ENCODE measurements at places on chromosomes 3 and 15. TPM values are rescaled to one million over a fixed set of nuclear protein-coding genes. Genes with fewer than 3 reads are reported as not detected.

GRCh38 chr3:100089812-100090668 is 24.3 kb downstream of the FILIP1L start:
- no peaks in the 10 kb centered on the region for H3K36me3 ChIP-seq
- no peak overlapping the region for H3K4me3 ChIP-seq
- DNase-seq: no peak
- H3K27me3 ChIP-seq: no peaks in the 10 kb centered on the region
- H3K4me1 ChIP-seq: no peaks in the 10 kb centered on the region

DNA sequence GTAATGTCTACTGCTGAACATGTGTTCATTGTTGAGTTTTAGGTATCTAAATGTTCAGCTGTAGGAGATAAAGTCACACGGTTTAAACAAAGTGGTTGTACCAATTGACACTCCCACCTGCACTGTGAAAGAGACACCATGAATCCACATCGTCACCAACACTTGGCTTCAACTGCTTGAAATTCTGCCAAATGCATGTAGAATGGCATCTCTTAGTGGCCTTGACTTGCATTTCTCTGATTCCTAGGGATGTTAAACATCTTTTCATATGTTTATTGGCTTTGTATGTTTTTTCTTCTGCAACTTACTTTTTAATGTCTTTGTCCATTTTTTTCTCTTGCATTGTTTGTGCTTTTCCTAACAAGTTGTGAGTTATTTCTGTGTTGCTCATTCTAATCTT is 43.4 kb downstream of the RPLP1 start:
- no peak overlapping the region for H3K4me3 ChIP-seq
- peaks cover 3% of the 10 kb centered on the region for H3K4me1 ChIP-seq
- DNase-seq: no peak
- no peaks in the 10 kb centered on the region for H3K27me3 ChIP-seq

- H3K27me3 ChIP-seq: no peaks in the 10 kb centered on the region
- no peak overlapping the region for H3K4me3 ChIP-seq
- H3K27ac ChIP-seq: no peak overlapping the region
Measured at GRCh38 chr3:10081871-10082270, 26.2 kb downstream of the FANCD2OS start.

DNA sequence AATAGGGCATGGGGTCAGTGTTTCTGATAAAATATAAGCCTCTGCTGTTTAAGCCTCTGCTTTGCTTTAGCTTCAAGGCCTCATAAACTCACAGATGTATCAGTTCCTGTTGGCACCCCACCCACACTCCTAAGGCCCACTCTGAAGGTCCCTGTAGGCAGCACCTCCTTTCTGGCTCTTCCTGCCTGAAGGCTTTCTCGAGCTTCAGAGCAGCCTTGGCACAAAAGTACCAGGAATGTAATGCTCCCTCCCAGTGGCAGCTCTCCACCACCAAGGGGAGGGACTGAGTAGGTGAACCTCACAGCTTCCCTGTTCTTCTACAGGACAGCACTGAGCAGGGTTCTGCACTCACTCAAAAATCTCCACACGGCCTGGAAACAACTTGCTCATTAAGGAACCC is 102.2 kb downstream of the ABHD5 start:
- no peaks in the 10 kb centered on the region for H3K4me1 ChIP-seq
- H3K36me3 ChIP-seq: no peaks in the 10 kb centered on the region
- no peaks in the 10 kb centered on the region for H3K27me3 ChIP-seq
- DNase-seq: no peak

DNA sequence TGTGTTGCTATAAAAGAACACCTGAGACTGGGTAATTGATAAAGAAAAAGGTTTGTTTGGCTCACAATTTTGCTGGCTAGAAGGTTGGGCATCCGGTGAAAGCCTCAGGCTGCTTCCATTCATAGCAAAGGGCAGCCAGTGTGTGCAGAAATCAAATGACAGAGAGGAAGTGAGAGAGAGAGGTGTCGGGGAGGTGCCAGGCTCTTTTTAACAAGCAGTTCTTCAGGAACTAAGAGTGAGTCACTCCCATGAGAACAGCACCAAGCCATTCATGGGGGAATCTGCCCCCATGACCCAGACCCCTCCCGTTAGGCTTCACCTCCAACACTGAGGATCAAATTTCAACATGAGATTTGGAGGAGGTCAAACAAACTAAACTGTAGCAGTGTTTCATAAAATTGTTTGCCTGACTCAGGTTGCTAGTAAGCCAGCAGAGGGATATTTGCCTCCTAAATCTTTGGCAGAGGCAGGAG is 4.5 kb upstream of the PARP15 start:
- no peak overlapping the region for H3K4me3 ChIP-seq
- H3K36me3 ChIP-seq: peaks cover 63% of the 10 kb centered on the region
- H3K27ac ChIP-seq: peak overlapping the region; percentile 51
- DNase-seq: no peak
- H3K27me3 ChIP-seq: no peaks in the 10 kb centered on the region
- peaks cover 8% of the 10 kb centered on the region for H3K4me1 ChIP-seq

DNA sequence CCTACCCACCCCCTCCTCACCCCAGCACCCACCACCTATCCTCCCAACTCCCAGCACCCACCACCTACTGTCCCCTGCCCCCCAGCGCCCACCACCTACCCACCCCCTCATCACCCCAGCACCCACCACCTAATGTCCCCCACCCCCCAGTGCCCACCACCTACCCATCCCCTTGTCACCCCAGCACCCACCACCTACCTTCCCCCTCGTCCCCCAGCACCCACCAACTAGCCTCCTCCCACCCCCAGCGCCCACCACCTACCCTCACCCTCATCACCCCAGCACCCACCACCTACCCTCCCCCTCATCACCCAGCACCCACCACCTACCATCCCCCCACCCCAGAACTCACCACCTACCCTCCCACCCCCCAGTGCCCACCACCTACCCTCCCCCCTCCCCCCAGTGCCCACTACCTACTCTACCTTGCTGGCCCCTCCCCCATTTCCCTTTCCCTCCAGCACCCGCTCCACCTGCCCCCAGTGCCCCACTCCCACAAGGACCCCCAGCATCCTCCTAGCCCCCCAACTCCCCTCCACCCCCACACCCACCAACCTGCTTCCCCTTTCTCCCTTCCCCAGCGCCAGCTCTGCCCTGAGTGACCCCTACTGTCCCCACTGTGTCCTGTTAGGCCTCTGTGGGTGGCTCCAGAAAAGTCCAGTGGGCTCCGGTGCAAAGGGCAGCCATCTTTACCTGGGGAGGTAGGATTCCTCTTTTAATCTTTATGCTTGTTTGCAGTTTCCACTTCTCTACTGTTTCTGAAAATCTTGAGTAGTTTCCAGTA is 1.2 kb downstream of the UROC1 start:
- no peaks in the 10 kb centered on the region for H3K36me3 ChIP-seq
- no peak overlapping the region for H3K27ac ChIP-seq
- DNase-seq: no peak

- no peak for DNase-seq
- no peaks in the 10 kb centered on the region for H3K27me3 ChIP-seq
- H3K27ac ChIP-seq: no peak overlapping the region
- H3K4me1 ChIP-seq: no peaks in the 10 kb centered on the region
- no peaks in the 10 kb centered on the region for H3K36me3 ChIP-seq
Measured at GRCh38 chr3:5258526-5258925, 71.0 kb downstream of the EDEM1 start.

GRCh38 chr15:91461377-91461776 is 361.3 kb downstream of the SV2B start:
- H3K4me1 ChIP-seq: no peaks in the 10 kb centered on the region
- no peaks in the 10 kb centered on the region for H3K36me3 ChIP-seq
- DNase-seq: no peak
- H3K27ac ChIP-seq: no peak overlapping the region
- no peaks in the 10 kb centered on the region for H3K27me3 ChIP-seq

DNA sequence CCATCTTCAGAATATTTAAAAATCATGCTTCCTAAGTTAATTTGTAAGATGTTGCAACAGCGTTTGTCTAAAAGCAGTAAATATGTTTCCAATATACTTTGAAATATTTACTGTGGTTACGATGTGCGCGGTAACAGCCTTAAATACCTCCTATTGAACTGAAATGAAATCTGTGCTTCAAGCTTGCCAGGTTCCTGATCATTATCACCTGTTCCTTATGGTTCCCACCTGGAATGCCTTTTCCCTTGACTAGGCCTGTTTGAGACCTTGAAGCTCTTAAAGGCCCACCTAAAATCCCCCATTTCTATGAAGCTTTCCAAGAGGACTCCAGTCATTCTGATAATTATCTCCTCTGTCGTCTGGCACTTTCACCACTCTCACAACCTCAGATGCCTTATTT is 146.7 kb downstream of the NAALADL2 start:
- no peak overlapping the region for H3K27ac ChIP-seq
- H3K27me3 ChIP-seq: no peaks in the 10 kb centered on the region
- H3K36me3 ChIP-seq: no peaks in the 10 kb centered on the region
- no peak overlapping the region for H3K4me3 ChIP-seq
- H3K4me1 ChIP-seq: no peaks in the 10 kb centered on the region

DNA sequence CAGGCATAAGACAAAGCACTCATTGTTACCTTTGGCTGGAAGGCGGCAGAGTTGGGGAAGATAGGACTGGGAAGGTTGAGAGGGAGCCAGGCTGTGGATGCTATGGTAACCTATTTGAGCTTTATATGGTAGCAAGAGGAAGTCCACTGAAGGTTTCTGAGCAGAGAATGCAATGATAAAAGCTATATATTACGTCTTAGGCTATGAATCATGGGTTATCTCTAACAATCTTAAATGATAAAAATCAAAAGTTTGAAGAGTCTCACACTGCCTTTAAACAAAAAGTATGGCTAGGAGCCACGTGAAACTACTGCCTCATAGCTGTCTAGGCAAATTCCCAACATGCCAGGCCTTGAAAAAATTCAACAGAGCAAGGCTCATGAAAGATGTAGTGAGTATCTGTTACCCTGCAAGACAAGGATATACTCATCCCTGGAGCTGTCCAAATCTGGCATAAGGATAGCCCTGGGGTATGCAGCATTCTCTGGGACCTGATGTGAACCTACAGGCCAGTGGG is 4.1 kb downstream of the P3H2 start:
- H3K36me3 ChIP-seq: no peaks in the 10 kb centered on the region
- H3K27ac ChIP-seq: no peak overlapping the region
- DNase-seq: no peak
- no peaks in the 10 kb centered on the region for H3K27me3 ChIP-seq

DNA sequence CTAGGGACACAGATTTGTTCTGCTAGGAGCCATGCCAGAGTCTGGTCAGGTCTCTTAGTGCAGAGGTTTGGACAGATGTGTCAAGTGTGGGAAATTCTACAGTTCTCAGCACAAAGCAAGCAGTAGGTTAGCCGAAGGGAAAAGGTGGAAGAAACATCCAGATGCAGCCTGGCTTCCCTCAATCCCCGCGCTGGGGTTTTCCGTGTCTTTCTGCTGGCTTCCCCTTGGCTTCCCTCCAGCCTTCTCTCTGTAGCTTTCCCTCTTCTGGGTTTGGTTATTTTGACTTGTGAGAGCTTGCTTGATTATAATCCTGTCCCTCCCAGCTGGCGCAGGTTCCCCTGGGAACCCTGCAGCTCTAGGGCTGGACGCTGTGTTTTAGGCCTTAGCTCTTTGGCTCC is 4.1 kb downstream of the TF start:
- H3K27me3 ChIP-seq: no peaks in the 10 kb centered on the region
- no peaks in the 10 kb centered on the region for H3K36me3 ChIP-seq
- DNase-seq: no peak
- peaks cover 7% of the 10 kb centered on the region for H3K4me1 ChIP-seq
- H3K4me3 ChIP-seq: no peak overlapping the region
- no peak overlapping the region for H3K27ac ChIP-seq

DNA sequence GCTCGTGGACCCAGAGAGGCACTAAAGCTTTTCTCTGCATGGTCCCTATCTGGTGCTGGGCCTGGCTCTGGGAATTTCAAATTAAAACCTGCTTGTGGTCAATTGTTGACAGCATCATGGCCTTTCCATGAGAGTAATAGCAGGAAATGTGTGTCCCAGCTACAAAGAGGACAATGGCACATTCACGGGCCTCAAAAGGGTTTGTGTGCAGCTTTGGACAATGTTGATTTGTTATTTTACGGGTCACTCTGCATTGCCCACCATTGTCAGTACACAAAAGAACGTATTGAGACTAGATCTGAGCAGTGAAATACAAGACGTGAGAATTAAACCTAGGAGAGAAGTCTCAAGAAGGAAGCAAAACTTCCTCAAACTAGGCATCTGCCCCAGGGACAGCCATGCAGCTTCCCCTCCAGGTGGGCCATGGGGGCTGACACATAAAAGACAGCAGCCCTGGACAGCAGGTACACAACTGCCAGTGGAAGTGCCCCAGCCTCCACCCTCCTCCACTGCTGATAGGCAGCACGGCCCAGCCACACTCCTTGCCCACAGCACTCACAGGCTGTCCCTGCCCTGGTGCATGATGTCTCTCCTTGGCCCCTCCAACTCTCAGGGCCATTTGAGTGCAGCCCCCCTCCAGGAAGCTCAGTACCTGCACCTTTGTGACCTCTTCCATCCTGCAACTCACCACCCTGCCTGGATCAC is 15.9 kb upstream of the LTF start:
- no peak for DNase-seq
- H3K4me1 ChIP-seq: no peaks in the 10 kb centered on the region
- H3K27me3 ChIP-seq: no peaks in the 10 kb centered on the region
- no peaks in the 10 kb centered on the region for H3K36me3 ChIP-seq
- H3K27ac ChIP-seq: no peak overlapping the region

- no peaks in the 10 kb centered on the region for H3K27me3 ChIP-seq
- H3K27ac ChIP-seq: no peak overlapping the region
- no peaks in the 10 kb centered on the region for H3K36me3 ChIP-seq
- H3K4me1 ChIP-seq: no peaks in the 10 kb centered on the region
- no peak overlapping the region for H3K4me3 ChIP-seq
Measured at GRCh38 chr3:181941250-181941649, 229.5 kb downstream of the SOX2 start.

DNA sequence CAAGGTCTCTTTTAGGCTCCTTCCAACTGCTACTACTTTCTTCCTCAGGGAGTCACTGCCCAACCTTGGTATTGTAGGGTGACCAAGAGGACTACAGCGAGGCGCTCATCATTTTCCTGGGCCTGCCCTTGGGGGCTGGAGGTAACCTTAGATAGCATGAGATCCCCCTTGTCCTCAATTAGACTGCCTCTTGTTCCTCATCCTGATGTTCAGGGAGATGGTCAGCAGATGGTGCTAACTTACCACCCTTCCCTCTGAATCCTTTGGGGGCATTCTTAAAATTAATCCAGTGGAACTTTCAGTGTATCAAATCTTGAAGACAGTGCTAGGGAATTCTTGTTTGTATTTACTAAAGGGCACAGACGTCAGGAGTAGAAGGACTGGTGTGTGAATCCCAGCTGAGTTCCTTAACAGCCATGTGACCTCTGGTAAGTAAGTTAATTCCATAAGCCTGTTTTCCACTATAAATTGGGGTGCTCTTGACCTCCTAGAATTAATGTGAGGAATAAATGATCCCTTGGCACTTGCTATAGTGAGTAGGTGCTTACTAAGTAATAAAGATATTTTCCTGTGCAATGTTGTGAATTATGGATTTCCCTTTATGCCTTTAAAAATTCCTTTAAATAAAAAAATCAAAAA is 4.1 kb upstream of the CLPX start:
- no peaks in the 10 kb centered on the region for H3K4me1 ChIP-seq
- no peaks in the 10 kb centered on the region for H3K27me3 ChIP-seq
- no peak for DNase-seq
- H3K4me3 ChIP-seq: no peak overlapping the region
- no peak overlapping the region for H3K27ac ChIP-seq

BAHD1 gene
- total RNA-seq: 12.7 TPM

PPARG gene
- 29.1 TPM for total RNA-seq

AQP9 gene
- 3.9 TPM for total RNA-seq

FYTTD1 gene
- total RNA-seq: 36.7 TPM

HOMER2 gene
- 50.6 TPM for total RNA-seq

Data from tibial nerve (tissue), 4 donors.